Stimulated activated CD4-positive, alpha-beta T cell treated with anti-CD3 and anti-CD28 coated beads, Interleukin-2, amount 100 ng/mL, for 48 hours (primary cell): ENCODE measurements at places on chromosomes 5 and 9.

- DNase-seq: no peak
Measured at GRCh38 chr5:143194206-143194605, 209.3 kb downstream of the NR3C1 start.

DNA sequence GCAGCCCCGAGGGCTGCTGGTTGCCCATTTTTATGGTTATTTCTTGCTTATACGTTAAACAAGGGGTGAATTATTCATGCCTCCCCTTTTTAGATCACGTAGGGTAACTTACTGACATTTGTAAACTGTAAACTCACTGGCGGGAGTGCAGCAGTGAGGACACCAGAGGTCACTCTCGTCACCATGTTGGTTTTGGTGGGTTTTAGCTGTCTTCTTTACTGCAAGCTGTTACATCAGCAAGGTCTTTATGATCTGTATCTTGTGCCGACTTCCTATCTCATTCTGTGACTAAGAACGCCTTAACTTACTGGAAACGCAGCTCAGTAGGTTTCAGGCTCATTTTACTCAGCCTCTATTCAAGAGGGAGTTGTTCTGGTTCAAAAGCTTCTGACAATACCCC, 155.0 kb upstream of the PRDM9 start:
- no peak for DNase-seq

DNA sequence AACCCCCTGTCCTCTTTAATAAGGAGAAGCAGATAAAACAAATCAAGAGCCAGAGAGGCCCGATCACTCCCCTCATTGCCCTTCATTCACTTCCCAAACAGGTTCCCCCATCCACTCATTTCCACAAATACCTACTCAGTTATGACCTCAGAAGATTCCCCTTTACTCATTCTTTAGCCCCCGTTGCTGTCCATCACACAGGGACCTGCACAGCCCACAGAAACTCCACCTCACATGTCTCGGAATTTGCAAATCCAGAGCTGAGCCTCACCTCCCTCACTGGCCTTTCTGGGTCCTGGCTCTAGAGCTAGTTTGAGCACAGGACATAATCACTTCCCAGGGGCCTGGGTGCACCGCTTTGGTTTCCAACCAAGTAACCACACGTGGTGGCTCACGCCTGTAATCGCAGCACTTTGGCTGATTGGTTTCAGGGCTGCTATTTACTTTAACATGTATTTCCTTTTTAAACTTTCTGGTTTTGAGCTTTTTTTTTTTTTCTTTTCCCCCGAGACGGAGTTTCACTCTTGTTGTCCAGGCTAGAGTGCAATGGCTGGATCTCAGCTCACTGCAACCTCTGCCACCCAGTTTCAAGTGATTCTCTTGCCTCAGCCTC, 17.8 kb downstream of the ATP6V0E1 start:
- no peak for DNase-seq

DNA sequence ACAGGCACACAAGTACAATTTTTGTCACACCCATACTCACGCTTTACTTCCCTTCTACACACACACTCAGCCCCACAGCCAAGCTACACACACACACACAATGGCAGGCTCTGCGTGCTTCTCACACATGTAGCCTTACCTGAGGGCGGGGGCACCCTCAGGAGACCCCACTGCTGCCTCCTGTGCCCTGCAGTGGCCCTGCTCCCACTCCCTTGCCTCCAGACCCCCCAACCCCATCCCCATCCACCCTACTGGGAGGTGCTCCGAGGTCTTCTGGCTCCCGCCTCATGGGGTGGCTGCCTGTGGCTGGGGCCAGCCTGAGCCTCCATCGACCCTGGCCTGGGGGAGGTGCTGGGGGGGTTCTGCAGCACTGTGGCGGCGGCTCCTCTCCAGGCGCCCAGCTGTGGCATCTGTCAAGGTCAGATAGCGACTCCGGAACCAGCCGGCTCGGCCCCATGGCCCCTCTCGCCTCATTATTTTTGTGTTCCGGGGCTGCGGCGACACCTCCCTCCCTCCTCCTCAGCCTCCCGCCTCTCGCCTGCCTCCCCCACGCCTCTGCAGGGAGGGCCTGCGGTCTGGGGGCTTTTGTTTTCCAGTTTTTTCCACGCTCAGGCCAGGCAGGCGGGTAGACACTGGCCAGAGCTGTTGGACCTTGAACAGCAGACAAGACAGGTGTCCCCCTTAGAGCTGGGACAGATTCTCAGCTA, 21.7 kb downstream of the CXXC5 start:
- no peak for DNase-seq

- DNase-seq: no peak
Measured at GRCh38 chr5:10630126-10630525, 66.3 kb downstream of the ANKRD33B start.

DNA sequence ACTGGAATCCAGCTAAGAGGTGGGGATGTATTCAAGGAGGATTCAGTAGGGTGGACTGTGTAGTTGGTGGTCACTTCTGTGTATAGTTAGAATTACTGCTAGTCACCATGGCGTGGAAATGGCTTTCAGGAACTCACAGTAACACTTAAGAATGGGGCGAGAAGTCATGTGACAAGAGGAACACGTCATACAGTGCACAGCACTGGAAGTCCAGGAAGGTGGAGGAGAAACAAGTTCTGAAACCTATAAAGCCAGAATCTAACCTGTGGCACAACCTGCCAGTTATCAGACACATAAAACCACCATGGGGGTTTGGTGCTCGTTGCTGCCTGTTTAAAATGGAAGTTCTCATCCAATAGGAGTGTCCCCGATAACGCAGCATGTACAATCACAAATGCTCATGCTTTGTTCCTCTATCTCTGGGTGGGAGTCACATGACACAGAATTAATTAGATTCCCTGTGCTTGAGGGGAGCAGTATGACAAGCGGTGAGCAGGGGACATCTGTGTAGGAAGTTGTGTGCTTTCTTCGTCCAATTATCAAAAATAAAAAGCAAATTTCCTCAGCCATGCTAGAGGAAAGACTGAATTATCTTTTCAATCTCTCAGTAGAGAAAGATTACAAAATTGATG, 193.0 kb downstream of the SPOCK1 start:
- no peak for DNase-seq

GRCh38 chr5:80697100-80697499, 42.3 kb upstream of the DHFR start:
- DNase-seq: no peak

- no peak for DNase-seq
Measured at GRCh38 chr5:159581502-159582249, 251.4 kb upstream of the IL12B start.
